ENCODE measurements at places on chromosomes 3 and 15. TPM values are rescaled to one million over a fixed set of nuclear protein-coding genes. Genes with fewer than 3 reads are reported as not detected.

CPA3 gene
- total RNA-seq = not detected

SPESP1 gene
- total RNA-seq = 6.0 TPM

APBA2 gene
- 42.1 TPM for total RNA-seq

SLC7A14 gene
- 4.9 TPM for total RNA-seq

GPR176 gene
- 142 TPM for total RNA-seq

HGD gene
- 3.0 TPM for total RNA-seq

STAB1 gene
- 1.1 TPM for total RNA-seq

INSYN1 gene
- total RNA-seq = 0.23 TPM

SERPINI2 gene
- total RNA-seq = not detected

GOLGA6A gene
- not detected for total RNA-seq

MFAP1 gene
- 31.5 TPM for total RNA-seq

SLC28A2 gene
- total RNA-seq = not detected

GAP43 gene
- 0.89 TPM for total RNA-seq

PRRT3 gene
- total RNA-seq = 2.4 TPM
